ENCODE measurements at places on chromosomes 5 and 9.

DNA sequence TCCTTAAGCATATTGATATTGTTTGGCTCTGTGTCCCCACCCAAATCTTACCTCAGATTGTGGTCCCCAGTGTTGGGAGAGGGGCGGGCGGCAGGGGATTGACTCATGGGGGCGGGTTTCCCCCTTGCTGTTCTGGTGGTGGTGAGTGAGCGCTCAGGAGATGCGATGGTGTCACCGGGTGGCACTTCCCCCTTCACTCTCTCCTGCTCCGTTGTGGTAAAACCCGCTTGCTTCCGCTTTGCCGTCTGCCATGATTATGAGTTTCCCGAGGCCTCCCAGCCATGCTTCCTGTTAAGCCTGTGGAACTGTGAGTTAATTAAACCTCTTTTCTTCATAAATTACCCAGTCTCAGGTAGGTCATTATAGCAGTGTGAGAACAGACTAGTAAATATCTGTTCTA, 229.1 kb downstream of the IRX2 start:
- DNase-seq, result no peak

- DNase-seq, result no peak
Observed at GRCh38 chr5:50445296-50445949, 4.3 kb upstream of the EMB start.

GRCh38 chr9:111008158-111009075, 29.9 kb downstream of the LPAR1 start:
- DNase-seq, result no peak

DNA sequence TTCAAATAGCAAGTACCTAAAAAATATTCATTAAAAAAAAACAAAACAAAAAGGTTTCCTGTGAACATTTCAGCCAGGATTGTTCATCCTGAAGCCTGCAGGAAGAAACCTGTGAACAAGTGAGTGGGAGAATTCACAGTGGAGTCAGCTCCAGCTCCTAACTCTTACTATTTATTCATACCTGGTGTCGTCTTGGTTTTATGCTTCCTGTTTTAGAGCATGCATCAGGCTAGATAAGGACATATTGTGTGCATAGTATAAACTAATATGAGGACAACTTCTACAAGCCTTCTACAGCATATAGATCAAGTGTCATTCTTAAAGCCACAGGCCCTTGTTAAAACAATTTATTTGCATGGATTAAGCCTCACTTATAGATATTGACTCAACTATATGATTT, 169.9 kb downstream of the EFNA5 start:
- DNase-seq, result no peak

- no peak for DNase-seq
Observed at GRCh38 chr5:76457674-76458485, 54.8 kb downstream of the IQGAP2 start.

DNA sequence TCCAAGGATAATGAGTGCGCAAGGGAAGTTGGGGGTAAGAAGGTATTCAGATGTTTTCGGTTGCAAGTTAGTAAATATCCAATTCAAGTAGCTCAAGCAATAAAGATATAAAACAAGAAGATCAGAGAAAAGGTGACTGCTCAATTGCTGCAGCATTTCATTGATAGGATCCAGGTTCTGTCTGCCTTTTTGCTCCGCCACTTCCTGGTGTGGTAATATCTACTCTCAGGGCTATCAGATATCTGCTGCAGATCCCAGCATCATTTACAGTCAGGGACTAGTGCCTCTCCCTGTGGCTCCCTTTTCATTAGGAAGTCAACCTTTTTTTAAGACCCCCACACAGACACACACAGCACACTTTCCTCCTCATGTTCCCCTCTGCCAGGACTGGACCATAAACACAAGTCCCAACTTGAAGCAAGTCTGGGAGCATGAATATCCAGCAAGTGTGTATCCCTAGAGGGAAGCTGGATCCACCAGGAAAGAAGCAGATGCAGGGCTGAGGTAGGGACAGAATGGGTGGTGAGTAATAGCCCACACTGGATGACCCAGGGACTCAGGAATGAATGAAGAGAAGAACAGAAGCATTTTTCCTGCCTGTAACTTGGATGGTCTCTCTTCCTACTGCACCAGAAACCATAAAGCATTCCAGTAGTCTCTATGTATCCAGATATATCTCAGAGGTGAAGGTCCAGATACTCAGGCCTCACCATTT, 53.7 kb downstream of the ZNF622 start:
- DNase-seq, result no peak

GRCh38 chr9:121861501-121862180, 210.2 kb downstream of the DAB2IP start:
- no peak for DNase-seq

- no peak for DNase-seq
Observed at GRCh38 chr5:169657127-169657526, 20.1 kb downstream of the DOCK2 start.

DNA sequence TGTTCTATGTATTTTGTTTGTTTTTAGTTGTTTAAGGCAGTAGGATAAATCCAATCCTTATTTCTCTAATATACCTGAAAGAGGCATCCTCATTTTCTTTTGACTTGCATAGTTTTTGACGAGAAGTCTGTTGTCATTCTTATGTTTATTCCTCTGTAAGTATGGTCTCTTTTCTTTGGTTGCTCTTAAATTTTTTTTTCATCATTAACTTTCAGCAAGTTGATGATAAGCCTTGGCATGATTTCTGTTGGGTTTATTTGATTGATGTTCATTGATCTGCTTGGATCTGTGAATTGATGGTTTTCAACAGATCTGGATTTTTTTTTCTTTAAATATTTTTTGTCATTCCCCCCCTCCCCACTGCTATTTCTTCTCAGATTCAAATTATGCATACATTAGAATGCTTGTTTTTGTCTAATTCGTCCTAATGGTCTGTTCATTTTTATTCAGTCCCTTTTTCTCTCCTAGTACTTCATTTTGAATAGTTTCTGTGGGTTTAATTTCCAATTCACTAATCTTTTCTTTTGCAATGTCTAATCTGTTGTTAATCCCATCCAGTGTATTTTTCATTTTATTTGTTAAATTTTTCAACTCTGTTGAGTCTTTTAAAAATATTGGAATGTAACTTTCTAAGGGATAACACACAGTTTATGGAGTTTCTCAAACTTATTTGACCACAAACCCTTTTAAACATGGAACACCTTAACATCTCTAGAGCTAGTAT, 495.9 kb downstream of the CSNK1G3 start:
- DNase-seq, result peak; percentile 34

- DNase-seq, result peak; percentile 77
Observed at GRCh38 chr5:72138943-72139521, 31.8 kb downstream of the MAP1B start.

- peak; percentile 51 for DNase-seq
Observed at GRCh38 chr5:176151281-176151680, 86.9 kb upstream of the SIMC1 start.

- DNase-seq, result no peak
Observed at GRCh38 chr9:135586601-135587109, 25.1 kb downstream of the PAEP start.

DNA sequence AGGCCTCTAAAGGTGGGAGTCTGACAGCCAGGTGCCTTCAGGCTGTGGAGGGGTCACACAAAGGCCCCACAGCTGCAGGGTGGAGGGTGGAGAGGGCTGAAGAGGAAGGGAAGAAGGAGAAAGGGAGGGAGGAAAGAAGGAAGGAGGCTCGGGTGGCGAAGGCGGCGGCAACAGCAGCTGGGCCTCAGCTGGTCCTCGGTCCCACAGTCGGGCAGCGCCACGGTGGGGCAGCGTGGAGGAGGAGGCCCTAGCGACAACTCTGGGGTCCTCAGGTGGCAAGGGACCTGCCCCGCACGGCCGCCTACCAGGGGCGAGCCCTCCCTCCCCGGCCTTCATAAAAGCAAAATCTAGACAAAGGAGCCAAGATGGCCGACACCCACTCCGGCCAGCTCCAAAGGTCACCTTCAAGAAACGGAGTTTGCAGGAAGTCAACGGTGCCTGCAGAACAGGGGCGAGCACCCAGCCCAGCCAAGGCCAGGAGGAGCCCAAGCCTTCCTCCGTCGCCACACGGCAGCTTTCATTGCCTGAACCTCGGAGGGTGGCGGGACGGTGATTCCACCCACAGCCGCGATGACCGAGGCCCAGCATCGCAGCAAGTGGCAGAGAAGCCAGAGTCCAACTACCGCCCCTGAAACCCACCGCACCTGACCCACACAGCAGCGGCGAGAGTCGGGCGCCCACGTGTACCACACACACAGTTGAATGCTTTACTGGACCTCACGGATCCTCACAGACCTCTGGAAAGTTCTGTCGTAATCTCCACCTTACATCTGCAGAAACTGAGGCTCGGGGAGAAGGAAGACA, 98.7 kb downstream of the VAV2 start:
- no peak for DNase-seq

DNA sequence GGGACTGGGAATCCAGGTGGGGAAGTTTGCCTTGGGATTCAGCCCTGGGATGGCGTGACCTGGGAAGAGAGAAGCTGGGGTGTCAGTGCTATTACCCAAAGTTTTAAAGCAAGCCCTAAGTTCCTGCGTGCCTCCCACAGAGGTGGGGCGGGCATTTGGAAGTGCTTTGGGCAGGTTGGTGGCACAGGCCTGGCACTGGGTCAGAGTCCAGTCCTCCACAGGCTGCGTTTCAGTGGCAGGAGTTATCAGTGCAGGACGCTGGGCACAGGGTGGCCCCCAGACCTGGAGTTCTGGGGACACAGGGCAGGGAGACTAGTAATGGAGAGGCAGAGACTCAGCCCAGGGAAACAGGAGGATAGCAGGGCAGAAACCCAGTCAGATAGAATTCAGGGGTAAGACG, 147.2 kb downstream of the MAST4 start:
- no peak for DNase-seq

GRCh38 chr5:155620821-155621410, 607.4 kb downstream of the KIF4B start:
- DNase-seq, result no peak

DNA sequence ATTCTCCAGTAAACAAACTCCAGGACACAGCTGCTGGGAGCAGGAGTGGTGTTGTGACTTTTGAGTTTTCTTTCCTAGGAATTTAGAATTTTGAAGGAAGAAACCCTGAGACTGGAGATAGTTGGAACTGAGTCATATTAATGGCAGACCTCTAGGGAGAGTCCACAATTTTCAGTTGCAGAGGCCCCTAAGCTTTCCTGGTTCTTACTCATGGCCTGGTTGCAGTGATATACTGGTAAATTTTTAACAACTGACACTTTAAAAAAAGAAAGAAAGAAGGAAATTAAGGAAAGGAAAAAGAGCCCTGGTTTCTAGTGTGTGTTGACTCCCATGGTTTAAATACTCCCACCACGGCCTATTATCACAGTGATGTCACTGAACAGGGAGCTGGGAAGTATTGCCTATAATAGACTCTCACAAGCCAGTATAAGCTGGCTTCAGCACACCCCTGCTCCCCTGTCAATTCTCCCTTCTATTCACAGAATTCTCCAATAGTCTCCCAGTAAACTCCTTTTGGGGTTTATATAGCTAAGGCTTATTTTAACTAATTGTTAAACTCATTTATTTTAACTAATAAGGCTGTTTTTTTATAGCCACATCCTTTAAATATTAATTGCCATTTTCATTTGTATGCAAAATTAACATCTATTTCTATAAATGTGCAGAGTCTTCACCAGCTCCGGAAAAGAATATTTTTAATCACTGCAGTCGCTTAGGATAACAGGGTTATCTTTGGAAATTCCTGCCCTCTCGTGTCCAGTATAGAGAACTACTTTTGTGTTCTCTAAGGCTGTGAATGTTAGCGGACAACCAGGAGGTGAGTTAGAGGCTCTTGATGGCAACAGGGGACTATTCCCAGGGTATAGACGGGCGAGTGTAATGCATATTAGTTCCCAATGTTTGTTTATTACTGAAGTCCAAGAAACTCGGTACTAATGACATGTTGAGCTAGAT, 59.7 kb downstream of the GGTA1 start:
- peak; percentile 14 for DNase-seq

DNA sequence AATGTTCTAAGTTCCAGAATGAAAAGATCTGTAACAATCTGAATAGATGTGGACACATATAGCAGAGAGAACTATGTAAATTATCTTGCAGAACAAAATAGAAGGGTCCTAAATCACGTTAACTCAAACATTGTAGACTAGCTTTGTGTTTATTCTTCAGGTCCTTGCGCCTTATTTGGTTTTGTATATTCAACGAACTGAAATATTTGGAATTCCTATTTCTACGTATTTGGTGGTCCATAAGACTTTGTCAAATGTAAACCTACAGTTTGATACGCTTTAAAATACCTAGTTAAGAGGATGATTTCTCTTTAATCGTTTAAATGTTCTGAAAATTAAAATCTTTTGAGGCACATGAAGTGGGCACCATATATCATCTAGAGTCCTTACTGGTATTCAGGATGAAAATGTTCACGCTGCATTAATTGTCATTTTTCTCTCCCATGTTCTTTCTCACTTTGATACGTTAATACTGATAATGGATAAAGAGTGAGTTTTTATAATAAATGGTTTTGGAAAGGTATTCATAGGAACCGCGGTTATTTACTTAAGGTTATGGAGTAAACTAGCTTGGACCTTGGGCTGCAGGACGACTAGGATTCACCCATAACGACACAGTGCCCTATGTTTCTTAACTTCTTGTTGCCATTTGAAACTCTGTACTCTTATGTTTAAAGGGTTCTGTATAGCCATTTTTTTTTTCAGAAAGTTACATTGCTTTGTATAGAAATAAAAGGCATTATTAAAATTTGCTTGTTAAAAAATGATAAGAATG, 45.3 kb downstream of the NDFIP1 start:
- DNase-seq, result no peak

- DNase-seq, result no peak
Observed at GRCh38 chr5:79516986-79517385, 3.1 kb upstream of the HOMER1 start.

DNA sequence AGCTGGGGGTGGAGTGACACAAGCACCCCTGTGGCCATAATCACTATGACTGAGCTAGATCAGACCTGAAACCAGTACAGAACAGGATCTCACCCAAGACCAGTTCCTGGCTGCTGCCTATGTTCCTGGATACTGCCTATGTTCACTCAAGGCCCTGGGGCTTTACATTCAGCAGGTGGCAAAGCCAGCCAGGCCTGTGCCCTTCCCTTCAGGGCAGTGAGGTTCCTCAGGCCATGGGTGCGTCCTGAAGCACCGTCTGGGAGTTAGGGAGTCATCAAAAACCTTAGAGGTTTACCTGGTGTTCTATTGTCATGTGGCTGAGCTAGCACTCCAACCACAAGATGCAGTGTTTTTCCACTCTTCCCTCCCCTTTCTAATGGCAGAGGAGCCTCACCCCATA, 419.8 kb downstream of the TMEM232 start:
- DNase-seq, result no peak

DNA sequence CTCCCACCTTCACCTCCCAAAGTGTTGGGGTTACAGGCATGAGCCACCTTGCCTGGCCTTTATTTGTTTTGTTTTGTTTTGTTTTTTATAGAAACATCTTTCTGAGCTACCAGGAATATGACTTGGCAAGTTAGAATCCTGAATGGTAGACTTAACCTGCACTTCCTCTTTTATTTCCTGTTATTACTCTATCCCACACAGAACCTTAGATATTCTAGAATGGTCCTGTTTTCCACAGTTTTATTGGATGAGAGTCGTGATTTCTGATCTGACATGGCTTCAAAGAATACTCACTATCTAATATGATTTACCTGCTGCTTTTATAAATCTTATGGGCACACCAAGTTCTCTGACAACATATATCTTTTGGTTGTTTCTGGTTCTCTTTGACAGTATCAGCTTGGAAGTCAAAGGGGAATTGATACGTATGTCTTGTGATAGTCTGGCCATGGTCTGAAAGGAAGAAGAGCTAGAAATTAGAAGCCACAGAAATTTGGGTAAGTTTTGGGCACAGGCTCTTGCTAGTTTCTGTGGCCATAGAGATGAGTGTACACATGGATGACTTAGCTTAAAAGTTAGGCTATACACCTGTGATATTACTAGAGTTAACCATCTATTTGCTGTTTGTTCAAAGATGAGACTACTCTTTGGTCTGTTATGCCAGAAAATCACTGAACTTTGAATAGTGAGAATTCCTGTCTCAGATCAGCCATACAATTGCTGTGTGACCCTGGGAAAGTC, 4.7 kb upstream of the PANK3 start:
- no peak for DNase-seq

Measured in fibroblast of gingiva (primary cell).